OCI-M1 (cell line): ENCODE measurements at places on chromosomes 6 and 20.

DNA sequence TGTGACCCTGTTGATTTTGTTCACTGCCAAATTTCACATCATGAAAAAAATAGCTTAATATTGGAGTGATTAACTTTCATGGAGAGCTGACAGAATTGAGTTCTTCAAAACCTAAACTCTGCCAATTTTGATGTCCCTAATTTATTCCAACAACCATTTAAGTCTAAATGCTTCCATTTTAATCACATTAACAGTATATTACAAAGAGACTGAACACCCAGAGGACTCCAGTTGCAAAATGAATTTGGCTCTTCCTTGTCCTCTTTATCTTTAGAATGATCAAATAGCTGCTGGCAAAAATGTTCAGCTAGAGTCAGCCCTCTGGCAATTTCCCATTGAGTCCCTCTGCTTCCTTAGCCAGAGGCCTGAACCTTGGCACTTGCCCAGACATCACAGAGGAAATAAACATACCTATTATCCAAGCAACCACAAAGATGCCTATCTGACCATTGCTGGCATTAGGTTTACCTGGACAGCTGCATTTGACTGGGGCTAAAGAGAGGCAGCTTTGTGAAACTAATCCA is 299.0 kb upstream of the STXBP5 start:
- peak; percentile 39 for DNase-seq

DNA sequence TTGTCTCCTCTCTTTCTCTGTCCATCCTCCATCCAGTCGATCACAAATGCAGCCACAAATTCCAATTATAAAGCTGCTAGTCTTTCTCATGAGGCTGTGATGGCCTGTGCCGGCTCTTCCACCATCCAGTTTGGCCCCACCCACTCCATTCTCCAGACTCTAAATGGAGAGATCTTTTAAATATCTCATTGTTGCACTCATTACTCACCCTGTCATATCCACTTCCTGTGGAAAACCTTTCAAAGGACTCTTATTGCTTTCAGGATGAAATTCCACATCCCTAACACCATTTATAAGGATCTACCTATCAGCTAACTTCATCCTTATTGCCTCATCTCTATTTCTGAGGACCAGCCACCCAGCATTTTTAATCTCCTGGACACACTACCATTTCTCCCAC is 70.6 kb downstream of the NRN1 start:
- no peak for DNase-seq

DNA sequence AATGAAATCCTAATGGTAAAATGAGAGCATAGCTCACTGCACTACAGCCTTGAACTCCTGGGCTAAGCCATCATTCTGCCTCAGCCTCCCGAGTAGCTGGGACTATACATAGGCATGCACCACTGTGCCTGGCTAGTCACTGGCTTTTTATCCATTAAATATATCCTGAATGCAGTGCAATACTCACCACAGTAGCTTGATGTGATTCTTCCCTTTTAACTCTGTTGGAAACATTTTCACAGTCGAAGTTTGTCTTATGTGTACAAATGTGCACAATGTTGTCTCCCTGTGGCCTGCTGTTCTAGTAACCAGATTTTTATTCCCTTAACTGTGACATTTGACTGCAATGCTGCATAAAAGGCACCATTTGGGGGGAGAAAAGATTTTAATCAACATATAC is 56.7 kb downstream of the TRMT6 start:
- no peak for DNase-seq

DNA sequence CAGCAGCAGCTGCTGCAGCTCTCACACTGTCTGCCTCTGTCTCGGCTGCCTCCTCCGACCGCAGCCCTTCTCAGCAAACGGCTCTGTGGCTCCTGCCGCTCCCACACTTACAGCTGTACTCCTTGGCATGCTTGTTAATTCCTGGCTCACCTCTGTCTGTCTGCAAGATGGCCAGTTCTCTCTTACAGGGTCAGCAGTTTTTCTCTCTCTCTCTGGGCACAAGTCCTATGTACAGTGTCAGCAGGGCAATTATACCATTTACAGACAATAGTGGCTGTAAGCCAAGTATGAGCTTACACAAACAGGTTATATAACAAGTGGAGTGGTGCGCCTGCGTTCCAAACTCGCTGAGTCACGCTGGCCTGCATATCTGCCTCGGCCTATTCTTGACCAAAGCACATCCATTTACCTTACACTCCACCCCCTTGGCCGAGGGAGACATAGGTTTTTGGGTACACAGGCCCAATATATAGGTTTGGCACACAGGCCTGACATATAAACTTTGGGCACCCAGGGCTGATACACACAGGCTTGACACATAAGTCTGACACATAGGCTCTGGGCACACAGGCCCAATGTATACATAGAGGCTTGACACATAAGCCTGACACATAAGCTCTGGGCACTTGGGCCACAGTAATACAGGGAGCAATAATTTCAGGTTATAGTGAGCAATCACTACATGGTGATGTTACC is 4.4 kb downstream of the ZKSCAN3 start:
- peak; percentile 43 for DNase-seq

GRCh38 chr20:6114696-6115095 is 8.1 kb downstream of the FERMT1 start:
- no peak for DNase-seq

DNA sequence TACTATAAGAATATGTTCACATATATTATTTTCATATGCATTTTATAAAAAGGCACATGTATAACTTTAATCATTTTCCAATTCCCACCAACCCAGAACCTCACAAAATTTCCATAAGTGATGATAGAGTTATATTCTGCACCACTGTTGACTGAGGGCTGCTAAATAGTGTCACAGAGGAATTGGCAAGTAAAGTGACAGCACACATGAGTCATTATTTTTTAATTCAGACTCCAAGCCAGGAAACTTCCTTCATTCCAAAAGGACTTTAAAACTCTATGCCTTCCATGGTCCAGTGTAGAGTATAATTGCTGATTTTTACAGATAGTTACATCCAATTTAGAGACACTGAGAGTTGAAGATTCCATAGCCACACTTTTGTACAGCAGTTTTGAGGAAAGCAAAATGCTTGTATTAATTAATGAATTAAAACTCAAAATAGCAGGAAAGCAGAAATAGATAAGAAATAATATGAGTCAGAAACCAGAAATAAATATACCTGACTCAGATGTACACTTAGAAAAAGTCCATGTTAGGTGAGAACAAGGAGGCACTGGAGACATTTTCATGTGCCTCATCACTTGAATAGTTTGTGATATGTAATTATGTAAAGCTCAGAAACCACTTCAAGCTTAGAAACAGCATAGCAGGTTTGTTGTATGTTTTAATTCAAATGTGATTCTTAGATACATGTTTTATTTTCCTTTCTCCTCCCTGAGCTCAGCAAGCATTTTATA is 425.2 kb upstream of the OPRM1 start:
- no peak for DNase-seq

DNA sequence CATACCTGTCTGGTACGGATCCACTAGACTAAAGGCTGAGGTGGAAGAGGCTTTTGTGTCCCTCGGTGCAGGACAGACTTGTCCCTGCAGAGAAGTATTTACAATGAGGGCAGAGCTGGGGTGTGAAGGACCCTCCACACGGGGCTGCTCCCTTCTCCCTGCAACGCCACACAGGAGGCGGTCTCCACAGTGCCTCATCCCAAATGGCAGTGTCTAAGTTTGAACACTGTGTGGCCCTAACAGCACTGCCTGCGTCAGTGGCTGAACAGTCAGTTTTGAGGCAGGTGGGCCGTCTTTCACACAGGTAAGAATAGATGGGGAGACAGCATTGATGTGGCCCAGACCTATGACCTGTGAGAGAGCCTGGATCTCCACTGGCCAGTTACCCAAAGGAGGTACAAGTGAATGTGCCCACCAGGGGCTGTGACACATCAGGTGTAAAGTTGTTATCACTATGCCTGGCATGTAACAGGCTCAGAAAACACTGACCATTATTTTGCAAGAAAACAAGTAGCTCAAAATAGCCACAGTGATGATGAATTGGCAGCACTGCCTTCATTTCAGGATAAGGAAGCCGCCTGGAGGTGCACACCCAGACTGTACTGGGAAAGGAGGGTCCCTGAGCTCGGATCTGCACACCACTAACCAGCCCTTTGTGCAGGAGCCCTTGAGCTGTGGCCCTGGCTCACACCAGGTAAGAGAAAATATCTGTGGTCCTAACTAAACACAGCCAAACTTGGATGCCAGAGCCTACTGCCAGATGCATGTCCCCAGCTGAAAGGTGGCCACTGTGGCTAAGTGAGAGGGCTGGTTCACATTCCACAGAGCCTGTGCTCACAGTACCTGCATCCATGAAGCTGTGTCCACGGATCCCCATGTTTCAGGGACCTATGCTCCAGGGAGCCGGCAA is 246.7 kb downstream of the DLL1 start:
- no peak for DNase-seq
